ENCODE measurements at places on chromosomes 3 and 15.

DNA sequence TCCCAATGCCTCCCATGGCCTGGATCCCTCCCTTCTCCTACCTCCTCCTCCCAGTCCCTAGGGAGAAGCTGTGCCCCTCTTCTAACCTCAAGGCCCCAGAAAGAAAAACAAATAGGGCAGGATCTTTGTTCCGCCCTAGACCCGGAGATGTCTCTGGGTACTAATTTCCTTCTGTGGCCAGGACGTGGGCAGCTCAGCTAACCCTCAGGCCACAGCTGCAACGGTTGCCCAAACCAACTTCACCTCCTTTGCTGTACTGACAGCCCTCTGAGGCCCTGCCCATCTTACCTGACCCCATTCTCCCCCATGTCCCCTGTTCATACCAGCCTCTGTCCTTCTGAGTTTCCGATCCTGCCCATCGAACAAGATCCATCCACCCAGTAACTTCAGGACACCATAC is 70.7 kb downstream of the SRGAP3 start:
- DNase-seq, result no peak

GRCh38 chr3:57538465-57538864 is 5.7 kb downstream of the DNAH12 start:
- DNase-seq, result no peak

- DNase-seq, result no peak
These were observed 38.2 kb upstream of the MYZAP start for GRCh38 chr15:57553526-57553925.

GRCh38 chr15:98124581-98124980 is 164.1 kb downstream of the ARRDC4 start:
- no peak for DNase-seq

DNA sequence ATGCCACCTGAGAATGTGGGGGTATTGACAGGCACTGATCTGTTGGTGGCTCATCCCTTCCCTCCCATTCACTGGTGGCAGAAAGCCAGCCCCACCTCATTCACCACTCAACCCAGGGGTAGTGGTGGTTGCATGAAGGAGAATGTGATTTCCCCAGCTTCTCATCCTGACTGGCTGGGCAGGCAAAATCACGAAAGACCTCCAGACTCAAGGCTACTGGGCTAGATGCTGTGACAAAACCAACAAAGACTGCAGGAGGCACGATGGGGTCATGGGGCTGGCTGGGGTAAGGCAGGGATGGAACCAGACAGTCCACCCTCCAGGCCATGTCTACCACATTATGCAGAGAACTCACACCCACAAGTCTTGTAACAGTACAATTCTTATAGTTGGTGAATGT is 33.9 kb downstream of the FSTL1 start:
- no peak for DNase-seq

- DNase-seq, result no peak
These were observed 11.0 kb downstream of the PRKCD start for GRCh38 chr3:53171827-53172505.

- no peak for DNase-seq
These were observed 262.6 kb downstream of the MAGI1 start for GRCh38 chr3:65776081-65776480.

- DNase-seq, result no peak
These were observed 921.0 kb upstream of the CFAP20DC start for GRCh38 chr3:59970796-59971195.

GRCh38 chr3:64238971-64239667 is 13.9 kb upstream of the PRICKLE2 start:
- no peak for DNase-seq

DNA sequence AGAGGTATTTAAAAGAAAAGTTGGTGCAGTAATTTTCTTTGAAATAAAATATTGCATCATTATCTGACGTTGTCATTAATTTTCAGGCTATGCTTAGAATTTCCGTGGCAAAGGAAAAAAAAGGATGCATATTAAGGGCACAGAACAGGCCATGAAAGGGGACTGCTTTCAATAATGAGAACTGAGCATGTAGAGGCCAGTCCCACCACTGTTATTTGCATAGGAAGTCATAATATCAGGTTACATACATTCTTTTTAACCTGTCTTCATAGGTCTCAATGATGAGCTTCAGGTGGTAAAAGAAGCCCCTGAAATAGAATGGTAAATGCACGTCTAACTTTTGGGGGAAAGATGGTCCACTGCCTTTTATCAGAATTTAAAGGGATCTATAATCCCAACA is 272.1 kb upstream of the ALCAM start:
- DNase-seq, result no peak

GRCh38 chr3:52069135-52069534 is 12.8 kb upstream of the DUSP7 start:
- DNase-seq, result no peak

DNA sequence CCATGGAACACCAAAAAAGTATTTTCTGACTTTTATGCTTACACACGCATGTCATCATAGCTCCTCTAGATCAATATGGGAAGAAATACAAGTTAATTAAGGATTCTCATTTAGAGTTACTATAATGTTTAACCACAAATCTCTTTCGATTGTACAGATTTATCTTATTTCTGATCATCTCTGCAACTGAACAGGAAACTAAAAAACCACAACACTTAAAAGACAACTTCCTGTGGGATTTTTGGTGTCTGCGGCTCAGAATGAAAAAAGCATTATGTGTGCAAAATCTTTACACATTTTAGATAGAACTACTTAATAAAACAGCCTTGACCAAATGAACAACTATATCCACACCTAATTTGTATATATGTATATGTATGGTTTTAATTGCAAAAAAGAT is 3.0 kb upstream of the TJP1 start:
- peak; percentile 44 for DNase-seq

DNA sequence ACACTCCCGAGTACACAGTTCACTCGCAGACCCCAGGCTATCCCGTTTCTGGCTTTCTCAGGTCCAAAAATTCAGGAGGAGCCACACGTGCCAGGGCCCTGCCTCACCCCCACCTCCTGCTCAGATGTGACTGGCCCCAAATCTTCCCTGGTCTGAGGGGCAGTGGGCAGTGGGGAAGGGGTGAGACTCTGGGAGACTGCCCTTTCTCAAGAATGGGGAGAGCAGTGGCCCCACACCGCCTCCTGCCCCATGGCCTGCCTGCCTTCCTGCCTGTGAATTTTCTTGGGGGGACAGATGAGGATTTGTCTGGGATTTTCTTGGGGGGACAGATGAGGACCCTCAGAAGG is 174.6 kb downstream of the MEGF11 start:
- no peak for DNase-seq

GRCh38 chr3:94009608-94010007 is 18.8 kb downstream of the STX19 start:
- DNase-seq, result no peak

- no peak for DNase-seq
These were observed 240.6 kb upstream of the GOLIM4 start for GRCh38 chr3:168336276-168336675.

- DNase-seq, result no peak
These were observed 26.1 kb downstream of the SEC61A1 start for GRCh38 chr3:128078322-128078721.

DNA sequence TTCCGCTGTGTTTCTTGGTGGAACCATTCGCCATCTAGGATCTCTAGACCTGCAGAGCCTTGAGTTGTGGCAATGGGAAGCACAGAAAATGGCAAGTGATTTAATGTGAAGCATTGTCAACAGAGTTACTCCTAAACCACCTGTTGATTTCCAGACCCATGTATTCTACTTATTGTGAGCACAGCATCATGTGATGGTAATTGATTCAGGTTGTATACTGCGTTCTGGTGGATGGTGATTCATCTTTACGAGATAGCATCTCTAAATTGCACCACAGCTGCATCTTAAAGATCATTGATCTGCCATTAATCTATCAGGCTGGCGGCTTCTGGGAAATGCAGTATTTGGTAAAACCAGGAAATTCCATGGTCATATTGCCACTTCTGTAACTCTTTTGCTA is 7.4 kb downstream of the RTP4 start:
- DNase-seq, result no peak

GRCh38 chr3:177476921-177477435 is 279.7 kb upstream of the TBL1XR1 start:
- no peak for DNase-seq

DNA sequence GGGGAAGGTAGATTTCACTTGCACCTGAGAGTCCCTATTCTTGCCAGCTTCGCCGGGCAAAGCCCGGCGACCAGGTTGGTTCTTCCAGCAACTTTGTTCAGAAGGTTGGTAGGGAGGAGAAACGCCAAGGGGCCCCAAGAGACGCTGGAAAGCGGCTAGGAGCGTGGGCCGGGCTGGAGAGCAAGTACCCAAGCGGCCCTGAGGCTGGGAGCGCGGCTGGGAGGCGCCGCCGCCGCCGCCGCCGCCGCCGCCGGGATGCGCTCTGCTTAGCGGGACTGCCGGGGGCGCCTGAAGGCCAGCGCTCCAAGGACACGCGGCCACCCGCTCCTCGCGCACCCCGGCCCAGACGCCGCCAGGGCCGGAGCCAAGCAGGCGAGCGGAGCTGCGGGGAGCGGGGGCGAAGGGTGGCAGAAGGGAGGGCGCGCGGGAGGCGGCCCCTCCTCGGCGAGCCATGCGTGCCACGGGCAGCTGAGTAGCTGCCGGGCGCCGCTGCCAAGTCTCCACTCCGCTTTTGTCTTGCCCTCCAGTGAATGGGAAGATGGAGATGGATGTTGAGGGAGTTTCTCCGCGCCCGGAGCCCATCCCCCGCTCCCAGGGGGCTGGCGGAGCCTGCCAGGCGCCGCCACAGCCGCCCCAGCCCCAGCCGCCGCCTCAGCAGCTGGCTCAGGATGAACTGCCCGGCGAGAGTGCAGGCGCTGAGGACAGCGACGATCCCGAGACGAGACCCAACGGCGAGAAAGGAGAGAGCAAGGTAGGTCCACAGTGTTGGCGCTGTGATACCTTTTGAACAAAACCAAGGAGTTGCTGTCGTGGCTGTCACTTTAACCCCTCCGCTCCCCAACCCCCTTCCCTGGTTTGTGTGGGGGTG is 227.4 kb upstream of the AZI2 start:
- no peak for DNase-seq
